Ureter (tissue), 1 donor: ENCODE measurements at places on chromosomes 6 and 20.

GRCh38 chr6:152267967-152268845 lies 369.0 kb downstream of the SYNE1 start:
- no peak for DNase-seq

DNA sequence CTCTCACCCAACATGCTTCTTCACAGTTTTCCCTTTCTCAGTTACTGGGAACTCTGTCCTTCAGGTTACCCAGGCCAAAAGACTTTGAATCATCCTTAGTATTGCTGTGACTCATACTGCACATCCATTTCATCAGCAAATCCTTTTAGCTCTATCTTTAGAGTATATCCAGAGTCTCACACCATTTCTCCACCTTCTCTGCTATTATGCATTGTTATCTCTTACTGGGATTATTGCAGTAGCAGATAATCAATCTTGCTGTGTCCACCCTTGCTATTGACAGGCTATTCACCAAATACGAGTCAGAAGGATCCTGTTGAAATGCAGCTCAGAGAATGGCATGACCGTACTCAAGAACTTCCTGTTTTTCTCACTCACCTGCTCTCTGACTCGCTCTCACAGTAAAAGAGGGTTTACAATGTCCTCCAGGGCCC lies 57.3 kb downstream of the BCKDHB start:
- no peak for DNase-seq

DNA sequence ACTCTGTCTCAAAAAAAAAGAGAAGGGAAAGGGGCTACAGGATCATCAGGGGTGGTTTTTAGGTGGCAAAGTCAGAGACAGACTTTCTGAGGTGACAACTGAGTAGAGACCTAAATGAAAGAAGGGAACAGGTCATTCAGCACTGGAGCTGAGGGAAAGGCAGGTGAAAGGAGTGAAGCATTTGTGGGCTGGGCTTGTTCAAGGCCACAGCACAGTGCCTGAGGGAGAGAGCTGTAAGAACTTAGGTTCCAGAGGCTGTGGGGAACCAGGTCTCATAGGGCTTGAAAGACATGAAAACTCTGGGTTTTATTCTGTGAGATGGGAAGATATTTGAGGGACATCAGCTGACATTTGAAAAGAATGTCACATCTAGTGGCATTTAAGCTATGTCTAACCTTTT lies 20.8 kb downstream of the KATNA1 start:
- DNase-seq, result no peak

DNA sequence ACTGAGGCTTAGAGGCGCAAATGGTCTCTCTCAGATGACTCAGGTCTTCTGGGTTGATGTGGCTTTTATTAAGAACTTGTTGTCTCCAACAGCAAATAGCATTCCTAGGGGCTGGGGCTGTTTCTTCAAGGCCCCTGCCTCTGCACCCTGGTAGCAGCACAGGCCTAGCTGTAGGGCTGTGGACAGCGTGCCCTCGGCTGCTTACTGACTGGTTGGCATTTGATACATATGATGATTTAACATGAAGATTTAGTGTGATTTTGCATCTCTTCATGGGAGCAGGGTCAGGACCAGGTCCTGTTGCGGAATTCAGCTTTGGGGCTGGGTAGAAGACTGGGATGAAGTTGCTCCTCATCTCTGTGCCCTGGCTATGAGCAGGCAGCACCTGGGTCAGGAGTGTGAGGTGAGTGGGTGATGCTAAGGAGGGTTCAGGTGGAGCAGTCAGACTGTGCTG lies 24.3 kb upstream of the IER3 start:
- no peak for DNase-seq

DNA sequence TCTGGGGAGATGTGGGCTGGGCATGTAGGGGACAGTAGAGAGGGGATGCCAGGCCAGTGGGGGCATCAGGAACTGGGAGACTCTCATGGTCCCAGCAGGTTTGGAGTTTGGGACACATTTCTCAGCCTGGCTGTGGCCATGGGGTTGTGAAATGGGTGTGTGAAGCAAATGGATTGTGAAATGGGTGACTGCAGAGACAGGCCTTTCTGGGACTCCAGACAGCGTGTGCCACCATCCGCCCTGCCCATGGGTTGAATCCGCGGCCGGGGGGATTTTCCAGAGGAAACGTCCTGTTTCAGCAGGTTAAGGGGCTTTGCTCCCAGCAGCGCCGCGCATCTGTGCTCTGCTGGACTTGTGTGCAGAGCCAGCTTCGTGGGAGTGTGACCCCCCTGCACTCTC lies 3.7 kb upstream of the PMEPA1 start:
- no peak for DNase-seq

GRCh38 chr6:148776321-148777308 lies 29.8 kb downstream of the UST start:
- no peak for DNase-seq

DNA sequence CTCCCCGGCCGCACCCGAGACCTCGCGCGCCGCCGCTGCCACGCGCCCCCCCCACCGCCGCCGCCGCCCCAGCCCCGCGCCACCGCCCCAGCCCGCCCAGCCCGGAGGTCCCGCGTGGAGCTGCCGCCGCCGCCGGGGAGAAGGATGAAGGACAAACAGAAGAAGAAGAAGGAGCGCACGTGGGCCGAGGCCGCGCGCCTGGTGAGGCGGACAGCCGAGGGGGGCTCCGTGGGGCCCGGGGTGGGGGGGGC lies 426 bp downstream of the ASXL1 start:
- no peak for DNase-seq

GRCh38 chr6:121435444-121436069 lies at the start of gene GJA1:
Gene GJA1 (plus strand): TSS chr6:121435646. CDS start chr6:121446848, 11,202 bp downstream.
- peak; percentile 70 for DNase-seq

- DNase-seq, result no peak
Measured at GRCh38 chr20:53439616-53440015, 154.0 kb downstream of the ZNF217 start.

DNA sequence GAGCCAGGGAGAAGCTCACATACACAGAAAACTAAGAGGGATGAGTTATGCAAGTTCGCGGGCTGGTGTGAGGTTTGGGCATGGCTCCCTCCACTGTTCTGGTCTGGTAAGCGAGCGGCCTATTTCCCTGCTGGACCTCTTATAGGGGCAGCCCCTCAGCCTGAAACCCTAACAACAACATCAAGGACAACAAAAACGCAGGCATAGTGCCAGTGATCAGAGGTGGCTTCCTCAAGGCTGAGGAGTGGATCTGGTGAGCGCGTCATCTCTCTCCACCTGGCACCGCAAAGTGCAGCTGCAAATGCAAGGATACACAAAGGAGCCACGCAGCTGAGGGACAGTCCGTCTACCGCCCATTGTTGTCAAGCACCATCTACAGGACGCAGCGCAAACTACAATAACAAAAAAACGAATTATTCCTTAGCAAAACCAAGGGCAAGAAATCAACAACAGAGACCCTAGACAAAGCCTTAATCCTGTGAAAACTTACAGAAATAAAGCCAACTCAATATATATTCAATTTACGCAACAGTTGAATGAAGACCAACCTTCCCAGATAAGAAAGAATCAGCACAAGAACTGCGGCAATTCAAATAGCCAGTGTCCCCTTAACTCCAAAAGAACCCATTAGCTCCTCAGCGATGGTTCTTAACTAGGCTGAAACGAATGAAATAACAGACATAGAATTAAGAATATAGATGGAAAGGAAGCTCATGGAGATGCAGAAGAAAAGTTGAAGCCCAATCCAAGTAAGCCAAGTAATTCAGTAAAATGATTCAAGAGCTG lies 9.2 kb upstream of the DEFB110 start:
- no peak for DNase-seq

- DNase-seq, result no peak
Measured at GRCh38 chr20:63735859-63736718, at the start of gene LIME1. Gene LIME1 (plus strand): TSS chr20:63736664. CDS start chr20:63737550, 886 bp downstream.

GRCh38 chr6:143673669-143674068 lies 4.1 kb upstream of the PHACTR2 start:
- DNase-seq, result peak; percentile 49

- peak; percentile 46 for DNase-seq
Measured at GRCh38 chr6:34247481-34248197, 1.2 kb downstream of the SMIM29 start.

GRCh38 chr20:34108616-34109174 lies 3.3 kb downstream of the EIF2S2 start:
- DNase-seq, result no peak

DNA sequence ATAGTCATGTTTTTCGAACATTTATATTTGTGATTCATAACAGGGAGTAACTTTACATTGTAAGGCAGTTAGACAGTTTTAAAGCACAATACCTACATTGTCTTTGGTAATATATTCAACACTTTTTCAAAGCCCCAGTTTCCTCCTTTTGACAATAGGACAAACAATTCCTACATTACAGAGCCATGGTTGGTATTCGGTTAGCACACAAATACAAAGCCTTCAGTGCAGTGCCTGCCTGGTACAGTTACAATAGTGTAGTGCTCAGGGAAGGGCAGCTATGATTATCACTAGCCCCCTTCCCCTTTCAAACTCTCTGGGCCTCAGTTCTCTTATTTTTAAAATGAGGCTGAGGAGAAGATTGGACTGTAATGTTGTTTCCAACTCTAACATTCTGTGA lies 207.8 kb downstream of the TPBG start:
- no peak for DNase-seq

DNA sequence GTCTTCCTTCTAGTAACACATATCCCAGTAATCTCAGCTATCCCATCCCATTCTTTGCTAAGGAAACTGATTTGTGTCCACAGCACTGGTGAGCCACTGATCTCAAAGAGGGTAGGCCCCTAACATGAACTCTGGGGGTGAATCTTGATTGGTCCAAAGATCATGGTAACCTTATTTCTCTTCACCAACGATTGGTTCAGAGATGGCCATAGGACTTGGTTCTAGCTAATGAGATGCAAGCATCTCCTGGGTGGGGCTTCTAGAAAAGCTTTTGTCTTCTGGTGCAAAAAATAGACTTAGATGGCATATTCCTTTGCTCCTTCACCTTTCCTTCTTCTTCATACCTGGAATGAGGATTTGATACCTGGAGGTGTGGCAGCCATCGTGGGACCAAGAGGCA lies 43.8 kb upstream of the SIRPA start:
- no peak for DNase-seq

GRCh38 chr6:167501831-167502385 lies 177.0 kb downstream of the TTLL2 start:
- DNase-seq, result no peak

DNA sequence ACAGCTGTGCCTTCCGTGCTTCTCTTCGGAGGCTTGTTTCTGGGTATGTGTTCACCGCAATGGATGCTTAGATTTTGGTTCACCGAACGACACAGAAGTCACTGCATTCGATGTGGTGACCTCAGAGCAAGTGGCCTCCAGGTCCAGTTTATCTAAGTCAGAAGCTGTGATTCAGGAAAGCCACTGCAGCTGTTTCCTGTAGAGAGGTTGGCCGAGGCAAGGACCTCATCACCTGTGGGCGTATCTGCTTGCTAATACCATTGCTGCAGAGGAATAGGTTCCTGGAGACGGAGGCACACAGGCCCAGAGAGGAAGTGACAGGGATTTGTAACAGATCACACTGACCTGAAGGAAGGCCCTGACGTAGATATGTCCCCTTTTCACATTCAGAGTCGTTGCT lies 82.7 kb downstream of the FARS2 start:
- DNase-seq, result no peak

GRCh38 chr6:30562470-30563425 lies 5.7 kb downstream of the PRR3 start:
- no peak for DNase-seq

GRCh38 chr20:7608250-7608649 lies 332.0 kb downstream of the HAO1 start:
- DNase-seq, result no peak

DNA sequence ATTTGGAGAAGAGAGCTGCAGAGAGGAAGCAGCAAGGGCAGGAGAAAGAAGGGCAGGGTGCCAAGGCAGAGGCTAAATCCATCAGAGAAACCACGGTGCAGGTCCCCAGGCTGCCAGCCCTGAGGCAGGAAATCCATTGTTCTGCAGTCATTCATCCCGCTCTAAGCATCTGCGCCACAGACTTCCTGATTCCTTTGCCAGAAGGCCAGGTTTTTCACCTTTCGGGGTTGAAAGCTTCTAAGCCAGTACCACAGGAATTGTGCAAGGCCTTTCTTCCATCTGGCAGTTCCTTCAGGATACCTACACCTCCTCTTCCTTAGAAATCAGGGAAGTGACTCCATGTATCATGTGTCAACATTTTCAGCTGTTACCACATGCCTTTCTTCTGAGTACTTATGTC lies 45.6 kb downstream of the ADGRF5 start:
- peak; percentile 48 for DNase-seq

- DNase-seq, result no peak
Measured at GRCh38 chr20:23086931-23087411, 847 bp upstream of the CD93 start.

DNA sequence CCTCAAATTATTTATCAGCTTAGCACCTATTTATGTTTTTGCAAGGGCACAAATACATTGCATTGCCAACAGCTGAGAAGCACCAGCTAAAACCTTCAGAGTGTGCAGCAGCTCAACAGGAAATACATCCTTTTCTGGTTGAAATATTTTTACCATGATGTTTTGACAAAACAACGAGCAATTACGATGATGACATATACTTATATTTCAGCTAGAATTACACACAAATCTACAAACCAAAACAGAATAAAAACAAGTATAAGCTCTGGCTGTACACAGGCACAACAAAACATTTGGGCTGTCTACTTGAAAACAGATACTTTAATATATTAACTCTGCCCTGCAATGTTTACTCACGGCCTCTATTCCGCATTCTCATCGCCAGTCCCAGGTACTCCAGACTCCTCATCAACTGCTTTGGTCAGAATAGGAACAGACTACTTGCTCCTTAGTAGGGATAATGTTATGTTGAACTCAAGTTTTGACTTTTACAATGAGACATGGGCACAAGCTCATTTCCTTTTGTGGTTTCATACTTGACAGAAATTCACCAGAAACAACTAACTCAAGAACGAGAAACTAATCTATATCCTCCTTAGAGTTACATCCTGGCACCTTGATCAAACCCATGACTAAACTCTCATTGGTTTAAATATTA lies 377.6 kb downstream of the ESR1 start:
- no peak for DNase-seq

DNA sequence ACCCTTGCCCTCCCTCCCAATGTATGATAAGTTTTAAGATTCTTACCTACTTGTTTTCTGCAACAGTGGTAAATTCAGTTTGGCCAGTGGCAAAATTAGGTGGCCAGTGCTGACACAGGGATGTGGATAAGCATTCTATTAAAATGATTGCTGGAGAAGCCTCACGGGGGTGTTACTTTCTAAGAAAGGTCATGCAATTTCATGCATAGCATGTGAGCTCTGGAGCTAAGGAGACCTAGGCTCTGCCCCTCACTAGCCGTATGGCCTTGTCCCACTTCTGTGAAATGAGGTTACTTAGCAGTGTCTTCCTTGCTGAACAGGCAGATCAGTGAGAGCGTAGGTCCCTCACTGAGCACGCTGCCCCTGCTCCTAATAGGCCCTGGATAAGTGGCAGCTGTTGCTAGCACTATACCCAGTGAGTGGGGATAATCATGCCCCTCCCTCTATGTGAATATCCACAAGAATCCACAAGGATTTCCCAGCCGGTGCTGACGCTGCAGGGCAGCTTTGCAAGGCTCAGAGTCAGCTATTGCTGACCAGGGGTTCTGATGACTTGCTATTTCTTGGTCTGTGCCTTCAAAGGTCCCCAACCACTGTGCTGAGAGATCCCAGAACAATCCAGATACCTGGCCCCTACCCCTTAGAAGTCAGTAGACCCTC lies 86.5 kb upstream of the MRPS10 start:
- no peak for DNase-seq
